ENCODE measurements at places on chromosomes 16 and 17. TPM values are rescaled to one million over a fixed set of nuclear protein-coding genes. Genes with fewer than 3 reads are reported as not detected.

DNA sequence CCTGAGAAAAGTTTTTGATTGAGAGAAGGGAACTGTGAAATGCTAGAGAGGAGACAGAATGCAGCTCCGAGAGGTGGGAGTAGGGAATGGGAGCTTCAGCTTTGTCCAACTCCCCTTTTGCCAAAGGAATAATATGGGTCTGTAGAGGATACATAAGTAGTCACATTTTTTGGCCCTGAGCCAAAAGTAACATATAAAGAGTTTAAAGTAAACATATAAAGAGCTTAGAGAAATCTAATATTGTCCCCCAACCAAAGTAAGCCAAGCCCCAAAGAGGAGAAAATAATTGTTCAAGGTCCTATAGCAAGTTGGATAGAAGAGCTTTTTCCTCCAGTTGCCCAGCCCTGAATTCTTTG lies 215.1 kb downstream of the TMEM114 start:
- DNase-seq = no peak

- no peak for DNase-seq
Observed at GRCh38 chr17:80109713-80110446, 8.5 kb downstream of the GAA start.

GRCh38 chr16:19636436-19637267 lies 81.1 kb downstream of the VPS35L start:
- no peak for DNase-seq

DNA sequence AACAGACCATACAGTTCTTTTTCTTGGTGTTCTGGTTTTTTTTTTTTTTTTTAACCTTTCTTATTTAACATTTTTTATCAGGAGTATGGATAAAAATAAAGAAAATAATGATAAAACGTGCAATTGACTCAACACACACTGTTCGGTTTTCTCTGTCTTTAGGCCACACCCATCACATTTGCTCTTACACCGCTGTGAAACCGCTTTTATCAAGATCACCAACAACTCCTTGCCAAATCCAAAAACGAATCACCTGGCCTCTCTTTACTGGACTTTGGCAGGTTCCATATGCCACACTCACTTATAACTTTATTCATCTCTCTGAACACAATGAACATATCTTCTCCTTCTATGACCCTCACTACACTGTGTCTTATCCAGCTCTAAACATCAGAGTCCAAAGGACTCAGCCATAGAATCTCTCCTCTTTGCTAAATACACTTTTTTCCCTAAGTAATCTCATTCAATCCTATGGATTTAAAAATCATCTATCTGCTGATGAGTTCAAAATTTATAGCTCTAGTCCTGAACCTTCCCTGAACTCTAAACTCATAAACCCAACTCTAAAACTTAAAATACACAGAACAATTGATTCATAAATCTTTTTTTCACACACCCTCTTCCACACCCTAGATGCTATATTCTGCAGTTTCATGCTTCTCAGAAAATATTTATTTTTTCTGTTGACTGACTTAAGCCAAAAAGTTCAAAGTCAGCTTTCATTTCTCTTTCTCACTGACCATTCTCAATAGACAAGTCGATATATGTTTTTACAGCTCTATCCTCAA lies 800.6 kb upstream of the SOX9 start:
- no peak for DNase-seq

- DNase-seq = no peak
Observed at GRCh38 chr17:69608808-69609472, 194.4 kb downstream of the MAP2K6 start.

- DNase-seq = no peak
Observed at GRCh38 chr16:69874271-69874670, 76.9 kb upstream of the CLEC18A start.

DNA sequence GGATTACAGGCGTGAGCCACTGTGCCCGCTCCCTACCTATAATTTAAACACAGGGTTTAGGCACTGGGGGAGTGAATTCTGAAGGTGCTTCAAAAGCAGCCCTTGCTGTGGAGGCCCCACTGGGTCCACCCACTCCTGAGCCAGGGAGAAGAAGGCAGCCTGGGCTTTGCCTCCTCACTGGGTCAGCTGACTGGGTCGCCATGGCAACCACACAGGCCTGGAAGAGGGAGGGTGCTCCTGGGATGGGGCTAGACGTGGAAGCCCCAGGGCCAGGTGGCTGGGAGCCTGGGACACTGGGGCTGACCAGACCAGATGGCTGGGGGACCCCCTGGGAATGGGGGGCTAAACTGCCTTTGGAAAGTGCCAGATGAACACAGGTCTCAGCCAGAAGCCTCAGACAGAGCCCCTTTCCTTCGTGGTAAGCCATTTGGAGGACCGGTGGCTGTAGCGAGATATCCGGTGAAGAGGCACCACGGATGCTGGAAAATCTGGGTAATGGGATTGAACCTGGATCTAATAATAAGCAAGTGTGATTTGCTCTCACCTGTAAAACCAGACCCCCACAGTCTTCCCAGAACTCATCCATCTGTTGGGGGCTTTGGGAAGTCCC lies 32.9 kb downstream of the TRARG1 start:
- DNase-seq = no peak

GRCh38 chr17:27978689-27979175 lies 63.7 kb upstream of the NLK start:
- DNase-seq = no peak

The CIITA gene
- total RNA-seq = 6.3 TPM

The C16orf74 gene
- 3.8 TPM for total RNA-seq

The GAS2L2 gene
- total RNA-seq = 0.71 TPM

The FBXO39 gene
- 19.9 TPM for total RNA-seq

The AOC3 gene
- total RNA-seq = 14.3 TPM

The RASL10B gene
- total RNA-seq = 4.8 TPM

The PDILT gene
- total RNA-seq = 10.1 TPM
